ENCODE measurements at places on chromosomes 3 and 15. TPM values are rescaled to one million over a fixed set of nuclear protein-coding genes. Genes with fewer than 3 reads are reported as not detected.

Gene COLQ
- total RNA-seq = 1.6 TPM

Gene COL6A5
- total RNA-seq = not detected

Gene ACOX2
- total RNA-seq = not detected

Gene ZNF774
- 0.64 TPM for total RNA-seq

Gene ABCF3
- 70.9 TPM for total RNA-seq

Gene GOLGA8H
- not detected for total RNA-seq

DNA sequence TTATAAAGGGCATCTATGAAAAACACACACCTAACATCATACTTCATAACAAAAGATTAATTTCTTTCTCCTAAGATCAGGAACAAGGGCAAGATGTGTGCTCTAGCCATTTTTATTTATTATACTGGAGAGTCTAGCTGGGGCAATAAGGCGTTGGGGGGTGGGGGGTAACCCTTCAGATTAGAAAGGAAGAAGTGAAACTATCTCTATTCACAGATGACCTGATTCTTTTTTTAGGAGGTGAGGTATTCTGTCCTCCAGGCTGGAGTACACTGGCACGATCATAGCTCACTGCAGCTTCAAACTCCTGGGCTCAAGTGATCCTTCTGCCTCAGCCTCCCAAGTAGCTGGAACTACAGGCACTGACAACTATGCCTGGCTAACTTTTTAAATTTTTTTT lies 89.5 kb upstream of the MANF start:
- H3K4me3 ChIP-seq = no peak overlapping the region
- no peaks in the 10 kb centered on the region for H3K36me3 ChIP-seq
- H3K27ac ChIP-seq = no peak overlapping the region
- H3K27me3 ChIP-seq = no peaks in the 10 kb centered on the region
- no peak for DNase-seq
- no peaks in the 10 kb centered on the region for H3K4me1 ChIP-seq

GRCh38 chr3:151976211-151977050 lies 103.0 kb downstream of the SUCNR1 start:
- no peak for DNase-seq
- no peaks in the 10 kb centered on the region for H3K27me3 ChIP-seq
- no peak overlapping the region for H3K4me3 ChIP-seq
- H3K27ac ChIP-seq = no peak overlapping the region
- no peaks in the 10 kb centered on the region for H3K36me3 ChIP-seq
- no peaks in the 10 kb centered on the region for H3K4me1 ChIP-seq

DNA sequence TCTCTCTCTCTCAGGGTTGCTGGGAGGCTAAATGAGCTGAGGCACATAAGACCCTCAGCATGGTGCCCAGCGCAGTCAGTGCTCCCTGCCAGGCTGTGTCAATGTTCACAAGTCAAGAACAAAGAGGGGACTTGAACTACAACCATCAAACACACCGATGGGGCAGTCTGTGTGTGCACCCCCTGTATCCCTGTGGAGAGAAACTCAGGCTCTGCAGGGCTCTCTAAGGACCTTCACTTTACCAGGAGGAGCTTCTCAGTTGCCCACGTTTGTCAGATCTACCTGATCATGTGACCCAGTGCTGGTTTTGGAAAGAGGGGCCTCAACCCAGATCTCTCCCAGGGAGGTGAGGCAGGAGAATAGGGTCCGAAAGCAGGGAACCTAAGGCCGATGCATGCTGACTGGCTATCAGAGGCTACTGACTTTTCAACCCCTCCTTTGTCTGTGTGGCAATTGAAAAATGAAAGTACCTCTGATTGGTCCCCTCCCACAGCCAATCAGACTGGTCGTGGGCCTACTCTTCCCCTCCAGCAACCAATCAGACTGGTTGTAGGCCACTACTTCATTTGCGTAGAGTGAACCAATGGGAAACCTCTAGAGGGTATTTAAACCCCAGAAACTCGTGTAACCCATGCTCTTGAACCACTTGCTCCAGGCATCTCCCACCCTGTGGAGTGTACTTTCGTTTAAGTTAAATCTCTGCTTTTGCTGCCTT lies 34.0 kb downstream of the RHCG start:
- no peak for DNase-seq
- H3K27ac ChIP-seq = no peak overlapping the region
- H3K4me1 ChIP-seq = no peaks in the 10 kb centered on the region

- H3K27ac ChIP-seq = no peak overlapping the region
- no peaks in the 10 kb centered on the region for H3K27me3 ChIP-seq
- peaks cover 14% of the 10 kb centered on the region for H3K4me1 ChIP-seq
- DNase-seq = no peak
- H3K4me3 ChIP-seq = no peak overlapping the region
These were observed 3.9 kb downstream of the DNAH1 start for GRCh38 chr3:52319921-52320595.

DNA sequence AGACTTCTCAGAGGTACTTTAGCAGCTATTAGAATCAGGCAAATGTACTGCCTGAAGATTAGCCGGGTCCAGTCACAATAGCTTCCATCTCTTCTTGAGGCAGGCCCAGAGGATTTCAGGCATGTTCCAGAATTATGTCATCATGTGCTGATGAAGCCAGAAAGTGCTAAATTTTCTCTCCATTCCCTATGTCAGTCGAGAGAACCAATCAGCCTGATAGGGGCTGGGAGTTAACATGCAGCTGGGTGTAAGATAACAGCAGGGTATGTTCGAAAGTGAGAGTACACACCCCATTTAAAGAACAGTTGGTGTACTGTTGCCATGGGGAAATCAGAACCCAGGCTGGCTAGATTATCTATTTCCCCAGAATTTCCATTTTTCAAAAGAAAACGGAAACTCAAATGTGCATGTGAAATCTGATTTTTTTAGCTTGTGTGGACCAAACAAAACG lies 48.7 kb downstream of the MYH15 start:
- DNase-seq = no peak
- no peak overlapping the region for H3K4me3 ChIP-seq
- no peaks in the 10 kb centered on the region for H3K4me1 ChIP-seq
- H3K27me3 ChIP-seq = no peaks in the 10 kb centered on the region

- H3K27ac ChIP-seq = no peak overlapping the region
- no peak for DNase-seq
- H3K4me1 ChIP-seq = no peaks in the 10 kb centered on the region
These were observed 547.7 kb upstream of the MCTP2 start for GRCh38 chr15:93683651-93684050.
